ENCODE measurements at places on chromosomes 11 and 22.

- DNase-seq, result no peak
Measured at GRCh38 chr22:32515084-32515483, 40.5 kb downstream of the FBXO7 start.

- DNase-seq, result no peak
Measured at GRCh38 chr11:128886406-128887124, 4.6 kb upstream of the KCNJ5 start.

DNA sequence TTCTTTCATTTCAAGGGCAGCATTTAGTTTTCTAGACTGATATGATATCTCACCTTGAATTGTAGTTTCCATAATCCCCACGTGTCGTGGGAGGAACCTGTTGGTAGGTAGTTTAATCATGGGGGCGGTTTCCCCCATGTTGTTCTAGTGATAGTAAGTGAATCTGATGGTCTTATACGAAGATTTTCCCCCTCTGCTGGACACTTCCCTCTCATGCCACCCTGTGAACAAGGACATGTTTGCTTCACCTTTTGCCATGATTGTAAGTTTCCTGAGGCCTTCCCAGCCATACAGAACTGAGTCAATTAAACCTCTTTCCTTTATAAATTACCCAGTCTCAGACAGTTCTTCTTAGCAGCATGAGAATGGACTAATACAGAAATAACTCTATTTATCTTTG, 851.1 kb upstream of the FAT3 start:
- DNase-seq, result no peak

DNA sequence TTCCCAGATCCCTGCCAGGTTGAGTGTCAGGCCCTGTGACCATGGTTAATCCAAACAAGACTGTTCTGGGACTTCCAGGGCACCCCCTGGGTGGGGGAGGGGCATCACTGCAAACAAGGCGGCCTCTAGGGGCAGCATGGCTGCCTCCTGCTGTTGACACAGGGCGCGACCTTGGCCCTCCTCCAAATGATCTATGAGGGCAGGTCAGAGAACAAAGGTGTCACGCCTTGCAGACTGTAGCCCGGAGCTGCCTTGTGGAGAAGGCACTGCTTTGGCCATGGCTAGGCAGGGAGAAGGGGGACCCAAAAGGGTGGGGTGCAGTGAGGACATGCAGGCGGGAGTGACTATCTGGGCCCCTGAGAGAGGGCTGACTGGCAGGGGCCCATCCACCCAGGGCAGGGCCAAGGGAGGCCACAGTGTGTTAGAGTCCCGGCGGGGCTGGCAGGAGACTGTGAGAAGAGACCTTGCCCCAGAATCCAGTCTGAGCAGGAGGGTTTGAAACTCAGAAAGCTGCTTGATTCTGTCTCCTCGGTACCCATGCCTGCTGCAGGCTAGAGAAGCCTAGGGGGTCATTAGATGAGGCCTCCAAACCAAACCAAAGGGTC, 35.6 kb downstream of the KCNC1 start:
- peak; percentile 10 for DNase-seq

- DNase-seq, result no peak
Measured at GRCh38 chr22:28967969-28968368, 84.6 kb downstream of the ZNRF3 start.

GRCh38 chr11:73402834-73403185, 26.6 kb downstream of the RELT start:
- no peak for DNase-seq

DNA sequence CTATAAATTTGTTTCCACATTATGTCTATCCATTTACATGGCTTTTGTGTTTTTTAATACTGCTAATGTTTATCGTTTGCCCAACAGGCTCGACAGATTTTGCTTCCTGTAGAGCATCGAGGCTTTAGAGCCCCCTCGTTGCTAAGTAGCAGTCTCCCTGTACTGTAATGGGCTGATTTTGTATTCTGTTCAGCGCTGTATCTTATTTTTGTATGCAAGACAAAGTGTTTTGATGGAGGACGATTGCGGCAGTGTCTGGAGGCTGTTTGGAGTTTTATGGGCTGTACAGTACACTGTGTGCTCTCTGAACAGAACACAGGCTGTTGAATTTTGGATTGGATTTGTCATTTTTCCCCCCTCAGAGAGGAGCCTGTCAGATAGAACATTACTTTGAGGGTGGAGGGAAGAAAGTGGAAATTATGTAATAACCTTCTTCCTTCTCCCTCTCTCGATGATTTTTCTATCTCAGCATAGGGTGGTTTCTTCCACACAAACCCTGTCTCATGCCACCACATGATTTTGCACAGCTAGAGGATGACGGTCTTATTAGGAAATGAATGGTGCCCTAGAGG, 104.4 kb downstream of the ZBTB16 start:
- no peak for DNase-seq

All from NCI-H774 (cell line).